ENCODE measurements at places on chromosomes 1 and 21.

- DNase-seq, result no peak
These were observed 61.6 kb upstream of the PRDX6 start for GRCh38 chr1:173415490-173415889.

DNA sequence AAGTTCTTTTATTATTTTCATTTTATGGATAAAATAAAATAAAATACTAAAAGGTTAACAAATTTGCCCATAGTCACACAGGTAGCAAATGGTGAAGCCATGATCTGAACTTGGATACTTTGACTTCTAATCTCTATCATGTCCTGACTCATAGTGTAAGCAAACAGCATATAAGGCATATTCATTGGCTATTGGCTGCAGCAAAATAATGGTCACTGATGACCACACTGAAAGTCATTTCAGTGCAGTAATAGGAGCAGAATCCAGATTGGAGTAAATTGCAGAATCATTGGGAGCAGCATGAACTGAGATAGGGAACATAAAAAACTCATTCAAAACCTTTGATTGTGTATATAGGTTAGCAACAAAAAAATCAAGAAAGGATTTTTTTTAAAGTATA is 262.9 kb downstream of the PLA2G4A start:
- no peak for DNase-seq

- DNase-seq, result no peak
These were observed 1.2 kb downstream of the SZRD1 start for GRCh38 chr1:16367968-16368890.

- no peak for DNase-seq
These were observed 48.5 kb upstream of the SCYL3 start for GRCh38 chr1:169941982-169942830.

GRCh38 chr1:67429011-67429527 is 1.1 kb downstream of the SERBP1 start:
- DNase-seq, result no peak

DNA sequence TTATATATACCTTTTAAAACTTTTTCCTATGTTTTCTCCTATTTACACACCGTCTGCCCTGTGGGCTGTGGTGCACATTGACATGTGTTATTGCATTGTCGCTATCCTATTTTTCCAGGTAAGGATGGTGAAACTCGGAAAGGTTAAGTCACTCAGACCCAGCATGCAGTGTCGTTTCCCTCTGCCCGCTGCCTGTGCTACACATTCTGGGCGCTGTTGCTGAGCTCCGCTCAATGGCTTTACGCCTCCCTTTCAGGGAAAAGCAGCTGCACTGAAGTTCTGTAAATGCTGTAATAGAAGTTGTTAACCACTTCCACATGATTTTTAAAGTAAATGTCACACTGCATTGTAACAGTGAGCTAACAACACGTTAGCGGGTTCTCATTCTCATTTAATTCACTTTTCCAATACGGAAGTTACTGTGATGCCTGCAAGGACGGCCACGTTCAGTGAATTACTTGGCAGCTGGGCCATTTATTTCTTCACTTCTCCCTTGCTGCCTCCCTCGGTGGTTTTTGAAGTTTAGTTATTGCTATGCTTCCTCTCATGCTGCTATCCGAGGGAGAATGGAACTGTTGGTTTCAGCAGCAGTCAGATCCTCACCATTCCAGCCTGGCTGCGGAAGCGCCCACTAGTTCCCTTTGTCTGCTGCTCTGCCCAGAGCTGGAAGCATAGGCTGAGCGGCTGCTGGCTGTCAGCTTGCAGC is 288.7 kb downstream of the SPATA17 start:
- no peak for DNase-seq

GRCh38 chr1:107777664-107778047 is 187.3 kb downstream of the VAV3 start:
- DNase-seq, result no peak
